Iris pigment epithelial cell (primary cell): ENCODE measurements at places on chromosomes 1 and 21.

DNA sequence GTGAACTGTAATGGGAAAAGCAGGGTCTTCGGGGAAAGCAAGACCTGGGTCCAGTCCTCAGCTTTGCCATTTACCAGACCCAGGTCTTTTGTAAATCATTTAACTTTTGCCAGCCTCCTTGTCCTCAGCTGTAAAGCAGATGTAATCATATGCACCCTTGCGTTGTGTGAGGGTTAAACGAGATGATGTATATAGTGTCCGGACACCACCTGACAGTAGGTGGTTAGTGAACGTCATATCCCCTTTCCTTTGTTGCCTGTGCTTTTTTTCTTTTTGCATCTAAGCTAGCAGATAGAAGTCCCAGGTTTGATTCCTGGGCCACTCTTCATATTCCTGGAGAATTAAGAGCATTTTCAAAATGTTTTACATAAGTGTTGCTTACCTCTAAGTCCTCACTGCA, 28.5 kb downstream of the IL12RB2 start:
- DNase-seq: no peak

DNA sequence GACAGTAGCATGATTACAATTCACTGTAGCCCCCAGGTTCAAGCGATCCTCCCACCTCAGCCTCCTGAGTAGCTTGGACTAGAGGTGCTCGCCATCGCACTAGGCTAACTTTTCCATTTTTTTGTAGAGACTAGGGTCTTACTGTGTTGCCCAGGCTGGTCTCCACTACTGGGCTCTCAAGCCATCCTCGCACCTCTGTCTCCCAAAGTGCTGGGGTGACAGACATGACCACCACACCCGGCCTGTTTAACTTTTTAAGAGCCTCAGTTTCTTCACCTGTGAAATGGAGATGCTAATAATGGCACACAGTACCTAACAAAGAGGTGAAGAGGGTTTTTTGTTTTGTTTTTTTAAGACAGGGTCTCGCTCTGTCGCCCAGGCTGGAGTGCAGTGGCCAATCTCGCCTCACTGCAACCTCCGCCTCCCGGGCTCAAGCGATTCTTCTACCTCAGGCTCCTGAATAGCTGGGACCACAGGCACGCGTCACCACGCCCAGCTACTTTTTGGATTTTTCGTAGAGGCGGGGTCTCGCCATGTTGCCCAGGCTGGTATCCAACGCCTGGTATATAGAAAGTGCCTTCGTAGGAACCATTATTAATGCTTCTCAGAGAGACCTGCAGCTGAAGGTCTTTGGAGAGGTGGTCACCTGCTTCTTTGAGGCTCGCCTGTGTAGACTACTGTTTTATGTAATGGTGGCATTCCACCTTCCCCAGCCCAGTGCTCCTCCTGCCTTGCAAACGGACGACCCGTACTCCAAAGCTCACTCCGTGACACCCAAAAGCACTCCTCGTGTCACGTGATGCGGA, 567 bp downstream of the PMVK start:
- DNase-seq: no peak

GRCh38 chr1:171611306-171611705, 10.7 kb upstream of the MYOCOS start:
- peak; percentile 57 for DNase-seq

DNA sequence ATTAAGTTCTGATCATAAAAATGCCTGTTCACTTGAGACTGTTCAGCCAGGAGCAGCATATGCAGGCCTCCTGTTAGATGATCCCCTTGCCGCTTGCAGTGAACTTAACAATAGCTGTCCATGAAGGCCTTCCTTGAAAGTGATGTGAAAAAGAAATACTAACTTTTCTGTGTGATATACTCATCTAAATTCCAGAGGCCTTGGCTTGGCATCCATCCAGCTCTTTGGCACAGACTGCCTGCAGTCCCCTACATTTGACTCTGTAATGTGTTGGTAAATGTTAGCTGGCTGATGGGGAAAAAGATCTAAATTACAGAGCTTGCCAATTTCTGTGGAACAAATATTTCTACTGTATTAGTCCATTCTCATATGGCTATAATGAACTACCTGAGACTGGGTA, 73.7 kb downstream of the KCNK2 start:
- DNase-seq: peak; percentile 55

DNA sequence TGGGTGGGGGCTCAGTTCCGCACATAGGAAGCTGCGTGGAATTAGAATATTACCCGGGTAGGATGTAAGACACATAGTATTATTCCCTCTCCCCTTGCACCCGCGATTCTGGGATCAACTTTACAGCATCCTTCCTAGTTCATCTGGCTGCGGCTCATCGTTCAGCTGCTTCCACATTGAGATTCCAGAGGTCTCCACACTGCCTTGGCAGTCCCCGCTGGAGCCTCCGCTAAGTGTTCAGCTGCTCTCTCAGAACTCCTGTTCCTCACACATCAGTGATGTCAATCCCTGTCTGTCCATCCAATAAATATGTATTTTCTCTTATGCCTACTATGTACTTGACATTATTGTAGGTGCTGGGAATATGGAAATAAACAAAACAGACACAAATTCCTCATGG, 135.6 kb upstream of the SYT6 start:
- DNase-seq: no peak

DNA sequence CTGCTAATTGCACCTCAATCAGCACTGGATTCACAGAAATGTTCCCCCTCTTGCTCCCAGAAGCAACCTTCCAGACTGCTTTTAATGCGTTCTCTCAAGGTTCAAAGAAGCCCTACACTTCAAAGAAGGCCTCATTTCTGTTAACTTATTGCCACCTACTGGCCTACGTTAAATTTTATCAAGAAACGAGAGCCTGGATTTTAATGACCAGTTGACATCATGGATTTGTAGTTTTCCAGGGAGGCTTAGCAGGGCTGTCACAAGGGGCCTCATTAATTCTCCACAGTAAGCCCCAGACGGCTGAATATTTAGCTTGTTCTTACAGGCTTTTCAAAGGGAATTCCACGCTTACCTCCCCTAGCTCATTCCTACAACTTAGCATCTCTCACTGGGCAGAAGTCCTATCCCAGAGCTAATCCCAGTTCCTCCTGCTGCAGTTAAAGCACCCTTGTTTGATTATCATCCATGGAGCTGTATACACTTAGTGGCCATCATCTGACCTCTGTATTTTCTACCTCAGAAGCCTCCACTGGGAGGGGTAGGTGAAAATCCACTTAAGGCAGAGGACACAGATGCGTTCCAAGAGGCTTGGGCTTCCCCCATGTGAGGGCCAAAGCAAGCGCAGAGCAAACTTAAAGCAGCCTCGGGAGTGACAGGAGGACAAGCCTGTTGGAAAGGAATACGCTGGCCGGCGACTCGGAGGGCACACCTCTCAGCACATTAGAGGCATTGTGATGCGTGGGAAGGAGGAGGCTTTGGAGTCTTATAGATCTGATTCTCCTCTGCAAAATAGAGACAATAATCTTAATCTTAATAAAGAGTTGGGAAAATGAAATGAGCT, 32.2 kb upstream of the CYP4X1 start:
- DNase-seq: peak; percentile 7

- peak; percentile 86 for DNase-seq
Observed at GRCh38 chr1:84156210-84156621, 12.1 kb downstream of the PRKACB start.

DNA sequence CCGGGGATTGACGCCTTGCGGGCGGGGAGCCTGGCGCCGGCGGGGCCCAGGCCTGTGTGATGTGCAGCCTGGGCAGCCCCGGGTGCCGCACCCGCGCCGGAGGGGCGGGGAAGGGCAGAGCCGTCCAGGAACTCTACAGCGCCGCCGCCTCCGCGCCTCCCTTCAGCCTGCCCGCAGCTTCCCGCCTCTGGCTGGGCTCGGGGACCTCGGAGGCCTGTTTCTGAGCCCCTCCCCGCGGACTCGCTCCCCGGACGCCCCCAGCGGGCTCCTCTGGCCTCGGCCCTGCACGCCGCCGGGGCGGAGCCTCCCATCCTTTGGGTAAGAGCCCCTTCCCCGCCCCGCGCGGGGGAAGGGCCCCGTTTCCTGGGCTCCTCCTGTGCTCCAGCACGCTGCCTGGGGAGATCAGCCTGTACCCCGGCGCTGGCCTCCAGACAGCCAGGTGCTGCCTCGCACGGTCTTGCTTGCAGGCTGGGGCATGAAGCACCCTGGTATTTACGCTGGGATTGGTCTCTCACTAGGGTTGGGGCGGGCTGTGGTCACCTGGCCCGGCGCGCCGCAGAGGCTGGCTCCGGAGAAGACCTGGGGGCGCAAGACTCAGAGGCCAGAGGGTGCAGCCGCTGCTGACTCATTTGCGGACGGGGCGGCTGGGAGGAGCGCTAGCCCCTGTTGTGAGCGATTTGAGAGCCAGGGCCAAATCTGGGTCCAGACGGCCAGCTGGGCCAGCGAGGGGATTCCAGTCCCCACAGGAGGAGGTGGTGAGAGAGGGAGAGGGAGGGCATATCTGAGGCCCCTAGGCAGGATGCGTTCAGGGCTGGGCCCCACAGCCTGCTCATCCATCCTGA, 5.7 kb upstream of the ACOT11 start:
- peak; percentile 66 for DNase-seq

DNA sequence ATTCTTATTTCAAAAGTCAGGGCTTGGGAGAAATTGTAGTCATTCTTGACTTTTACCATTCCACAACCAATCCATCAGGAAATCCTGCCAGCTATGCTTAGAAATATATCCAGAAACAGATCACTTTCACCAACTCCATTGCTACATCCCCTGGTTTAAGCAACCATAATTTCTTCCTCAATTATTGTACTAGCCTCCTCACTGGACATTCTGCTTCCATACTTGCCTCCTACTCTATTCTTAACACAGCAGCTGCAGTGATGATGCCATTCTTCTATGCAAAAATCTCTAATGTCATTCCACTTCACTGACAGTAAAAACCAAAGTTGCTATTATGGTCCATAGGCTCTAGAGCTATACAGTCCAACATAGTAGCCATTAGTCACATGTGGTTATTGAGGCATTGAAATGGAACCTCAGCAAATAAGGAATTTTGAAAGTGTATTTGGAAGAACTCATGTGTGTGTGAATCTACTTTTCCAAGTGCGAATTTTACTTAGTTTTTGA, 110.7 kb upstream of the KIAA0040 start:
- no peak for DNase-seq

DNA sequence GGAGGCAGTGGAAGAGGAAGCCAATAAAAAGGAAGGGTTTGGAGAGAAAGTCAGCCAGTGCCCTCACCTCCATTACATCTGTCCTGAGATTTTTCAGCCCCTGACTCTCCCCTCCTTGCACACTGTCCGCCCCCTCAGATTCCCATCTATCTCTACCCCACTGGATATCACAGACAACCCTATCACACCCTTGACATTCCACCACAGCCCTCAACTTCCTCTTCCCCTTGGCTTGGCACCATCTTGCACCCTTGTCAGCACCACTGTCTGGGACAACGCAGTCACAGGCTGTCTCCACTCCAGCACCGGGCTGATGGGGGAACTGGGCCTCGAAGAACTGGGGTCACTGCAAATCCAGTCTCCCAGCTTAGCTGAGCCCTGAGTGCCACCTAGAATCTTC, 14.2 kb upstream of the PLEKHA6 start:
- no peak for DNase-seq

- DNase-seq: peak; percentile 50
Observed at GRCh38 chr1:12047120-12047876, 15.8 kb upstream of the TNFRSF8 start.

DNA sequence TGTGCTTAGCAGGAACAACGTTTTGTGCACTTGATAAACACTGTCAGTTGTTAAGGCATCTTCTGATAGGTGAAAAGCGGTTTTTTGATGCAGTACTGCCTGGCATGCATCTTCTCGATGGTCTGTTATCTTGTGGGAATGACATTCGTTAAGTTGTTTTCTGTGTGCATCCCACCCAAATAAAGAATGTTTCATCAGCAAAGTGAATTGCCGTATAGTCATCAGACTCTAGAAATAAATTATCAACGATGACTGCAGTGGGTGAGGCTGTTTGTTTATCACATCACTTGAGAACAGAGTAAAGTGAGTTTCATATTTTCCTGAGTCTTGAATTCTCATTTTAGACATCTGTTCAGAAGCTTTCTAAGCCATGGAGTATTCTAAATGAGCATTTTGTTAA, 34.1 kb downstream of the NFIA start:
- peak; percentile 48 for DNase-seq

- no peak for DNase-seq
Observed at GRCh38 chr1:209109001-209109785, 474.3 kb upstream of the CAMK1G start.

DNA sequence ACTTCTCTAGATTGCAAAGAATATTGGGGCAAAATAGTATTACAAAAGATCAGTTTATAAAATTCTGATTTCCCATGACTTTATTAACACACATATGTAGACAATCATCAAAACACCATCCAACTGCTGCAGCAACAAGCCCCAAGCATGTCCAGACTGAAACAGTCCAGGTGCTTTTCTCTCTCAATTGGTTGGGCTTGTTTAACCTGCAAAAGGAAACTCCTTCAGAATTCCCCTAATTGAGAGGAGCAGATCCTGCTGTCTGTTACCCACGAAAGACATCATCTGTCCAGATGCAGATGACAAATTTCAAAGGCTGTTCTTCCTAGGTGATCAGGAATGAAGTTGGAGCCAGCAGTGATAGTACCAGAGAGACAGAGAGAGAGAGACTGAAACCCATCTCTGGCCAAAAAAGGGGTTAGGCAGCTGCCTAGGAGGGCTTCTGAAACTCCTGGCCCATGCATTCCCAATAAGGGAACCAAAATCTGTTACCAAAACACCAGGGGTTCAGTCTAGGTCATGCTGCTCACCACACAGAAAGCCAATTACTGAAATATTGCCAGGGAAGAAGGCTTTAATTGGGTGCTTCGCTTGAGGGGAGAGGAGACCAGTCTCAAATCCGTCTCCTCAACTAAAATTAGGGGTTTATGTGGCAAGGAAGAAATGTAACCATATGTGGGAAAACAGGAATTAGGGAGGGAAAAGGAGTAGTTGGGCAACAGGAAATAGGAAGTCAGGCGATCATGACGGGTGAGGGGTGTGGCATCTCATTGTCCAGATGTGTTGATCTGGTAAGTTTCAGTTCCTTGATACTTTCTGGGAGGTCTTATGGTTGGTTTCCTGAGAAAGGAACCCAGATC, 34.7 kb upstream of the RGL1 start:
- no peak for DNase-seq

DNA sequence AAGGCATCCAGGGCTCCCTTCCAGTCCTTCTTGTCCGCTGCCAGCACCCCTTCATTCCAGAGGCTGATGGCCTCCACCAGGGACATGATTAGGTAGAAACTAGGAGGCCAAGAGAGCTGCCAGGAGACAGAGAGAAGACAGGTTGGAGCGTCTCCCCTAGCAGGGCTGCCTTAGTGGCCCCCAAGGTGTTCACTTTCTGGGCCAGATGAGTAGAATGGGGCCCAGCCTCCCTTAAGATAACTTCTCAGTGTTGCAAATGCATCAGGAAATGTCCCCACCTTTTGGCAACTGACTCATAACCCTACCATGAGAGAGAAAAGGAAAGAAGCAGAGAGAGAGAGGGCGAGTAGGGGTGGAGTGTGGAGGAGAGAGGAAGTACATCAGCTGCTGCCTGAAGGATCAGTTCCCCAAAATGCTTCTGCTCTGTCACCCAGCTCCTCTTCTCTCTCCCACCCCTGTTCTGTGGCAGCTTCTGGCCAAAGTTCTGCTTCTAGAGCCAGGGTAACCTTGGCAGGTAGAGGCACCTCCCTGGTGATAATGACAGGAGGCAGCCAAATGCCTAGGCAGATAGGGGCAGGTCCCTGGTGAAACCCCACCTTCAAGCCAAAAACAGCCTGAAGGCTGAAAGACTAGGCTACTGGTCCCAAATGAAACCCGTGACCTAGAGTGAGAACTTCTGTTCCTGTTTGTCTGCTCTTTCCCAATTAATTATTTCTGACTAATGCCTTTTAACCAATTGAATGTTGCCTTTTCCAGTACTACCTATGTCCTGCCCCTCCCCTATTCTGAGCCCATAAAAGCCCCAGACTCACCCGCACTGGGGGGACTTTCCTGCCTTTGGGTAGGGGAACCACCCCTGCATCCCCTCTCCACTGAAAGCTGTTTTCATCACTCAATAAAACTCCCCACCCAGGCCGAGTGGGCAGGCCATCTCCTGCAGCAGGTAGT, at the start of gene NCF2:
NCF2 (minus strand) TSS at position 216 of the 948 bp plus-strand sequence; CDS start at position 86, 130 bp downstream.
- DNase-seq: peak; percentile 42
